ENCODE measurements at places on chromosomes 1 and 21.
A peak's percentile ranks its signal among the peaks of the same experiment; 100 is the strongest.

GRCh38 chr1:44249543-44249942 lies 36.3 kb downstream of the DMAP1 start:
- peak; percentile 22 for DNase-seq

GRCh38 chr21:25133939-25134338 lies 473.3 kb downstream of the MRPL39 start:
- no peak for DNase-seq

GRCh38 chr1:2044510-2045319 lies 5.5 kb upstream of the PRKCZ start:
- DNase-seq = peak; percentile 73

DNA sequence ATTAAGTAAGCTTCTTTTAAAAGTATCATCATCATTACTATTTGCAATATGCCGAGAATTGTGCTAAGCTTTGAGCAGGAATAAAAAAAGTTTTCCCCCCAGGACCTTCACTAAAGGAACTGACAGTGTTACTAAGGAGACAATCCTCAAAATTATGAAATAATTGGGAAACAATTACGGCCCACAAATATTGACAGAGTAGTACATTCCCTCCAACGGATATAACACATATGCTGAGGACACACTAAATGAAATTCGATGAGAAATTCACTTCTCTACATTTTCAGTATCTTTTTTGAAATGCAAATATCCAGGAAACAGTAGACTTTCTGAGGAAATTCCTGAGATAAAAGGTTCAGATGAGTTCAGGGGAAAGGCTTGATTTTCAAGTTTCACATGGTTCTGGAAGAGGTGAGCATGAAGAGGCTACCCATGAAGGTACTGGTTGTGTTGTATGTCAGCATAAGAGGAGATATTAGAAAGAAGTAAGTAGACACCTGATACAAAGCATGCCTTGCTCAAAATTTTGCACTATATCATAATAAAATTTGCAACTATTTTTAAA lies 171.2 kb upstream of the NR5A2 start:
- no peak for DNase-seq

- DNase-seq = peak; percentile 67
Measured at GRCh38 chr21:25283720-25284119, 323.6 kb downstream of the MRPL39 start.

- DNase-seq = peak; percentile 32
Measured at GRCh38 chr1:88175120-88175630, 508.9 kb upstream of the PKN2 start.

DNA sequence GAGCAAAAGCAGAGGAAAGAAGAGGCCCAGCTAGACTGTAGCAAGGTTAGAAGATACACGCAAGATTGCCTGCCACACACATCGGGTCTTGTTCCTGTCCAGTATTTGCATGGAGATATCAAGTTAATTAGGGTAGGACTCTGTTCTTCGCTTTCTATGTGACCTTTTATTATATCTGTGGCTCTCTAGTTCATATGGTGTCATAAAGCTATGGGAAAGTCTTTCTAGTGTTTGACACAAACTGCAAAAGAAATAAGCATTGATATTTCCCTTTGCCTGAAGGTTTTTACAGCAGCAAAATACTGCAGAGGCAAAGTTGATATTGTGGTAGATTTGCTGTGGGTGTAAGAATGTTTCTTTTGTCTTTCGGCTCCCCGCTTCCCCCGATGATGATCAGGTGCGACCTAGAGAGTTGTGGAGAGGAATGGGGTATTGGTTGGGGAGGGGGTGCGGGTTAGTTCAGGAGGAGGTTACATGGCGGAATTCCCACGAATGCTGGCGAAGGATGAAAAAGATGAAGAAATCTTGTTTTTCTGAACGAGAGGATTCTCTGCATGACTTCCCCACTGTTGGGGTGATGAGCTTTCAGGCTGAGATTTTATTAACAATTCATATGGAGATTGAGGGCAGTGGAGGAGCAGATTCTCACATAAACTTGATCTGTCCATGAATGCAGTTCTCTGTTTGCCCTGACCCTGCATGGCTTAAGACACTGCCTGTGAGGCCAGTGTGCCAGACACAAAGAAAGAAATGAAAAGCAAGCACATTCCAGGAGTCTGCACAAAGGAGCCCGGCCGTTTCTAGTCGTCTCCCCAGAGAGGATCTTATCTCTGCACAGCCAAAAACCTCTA lies 550.2 kb downstream of the USP25 start:
- DNase-seq = no peak

GRCh38 chr21:46009951-46010705 lies 28.6 kb downstream of the COL6A1 start:
- no peak for DNase-seq

DNA sequence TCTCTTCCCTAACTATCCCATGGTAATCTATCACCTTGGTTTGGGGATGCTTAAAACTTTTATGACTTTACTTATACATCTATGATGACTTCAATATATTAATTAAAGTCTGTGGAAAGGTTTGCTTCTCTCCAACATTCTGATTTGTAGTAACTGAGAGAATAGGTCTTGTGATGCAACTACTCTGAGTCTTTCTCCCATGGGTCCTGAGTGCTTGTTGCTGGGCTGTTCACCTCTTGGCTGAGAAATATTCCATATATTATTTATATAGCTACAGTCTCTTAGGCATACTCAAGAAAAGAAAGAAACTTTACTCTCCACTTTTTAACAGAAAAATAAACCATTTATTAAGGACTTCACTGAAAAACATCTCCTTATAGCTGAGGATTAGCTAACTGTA lies 119.3 kb upstream of the PLPPR5 start:
- DNase-seq = no peak

DNA sequence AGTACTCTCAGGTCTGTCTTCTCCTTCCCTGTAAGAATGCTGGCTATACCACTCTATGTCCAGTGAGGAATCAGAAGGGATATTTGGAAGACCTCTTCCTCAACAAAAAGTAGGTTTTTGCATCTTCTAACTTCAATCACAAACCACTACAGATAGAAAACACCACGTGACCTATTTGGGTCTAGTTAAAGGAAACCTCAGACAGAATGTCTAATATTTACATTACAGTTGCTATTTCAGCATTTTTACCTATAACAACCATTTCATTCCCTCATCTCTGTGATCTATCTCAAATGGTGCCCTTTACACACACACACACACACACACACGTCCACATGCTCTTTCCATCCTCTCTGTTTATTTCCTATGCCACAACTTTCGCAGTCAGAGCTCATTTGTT lies 7.9 kb upstream of the ADORA3 start:
- no peak for DNase-seq

GRCh38 chr1:208587110-208587509 lies 342.9 kb upstream of the PLXNA2 start:
- DNase-seq = no peak

DNA sequence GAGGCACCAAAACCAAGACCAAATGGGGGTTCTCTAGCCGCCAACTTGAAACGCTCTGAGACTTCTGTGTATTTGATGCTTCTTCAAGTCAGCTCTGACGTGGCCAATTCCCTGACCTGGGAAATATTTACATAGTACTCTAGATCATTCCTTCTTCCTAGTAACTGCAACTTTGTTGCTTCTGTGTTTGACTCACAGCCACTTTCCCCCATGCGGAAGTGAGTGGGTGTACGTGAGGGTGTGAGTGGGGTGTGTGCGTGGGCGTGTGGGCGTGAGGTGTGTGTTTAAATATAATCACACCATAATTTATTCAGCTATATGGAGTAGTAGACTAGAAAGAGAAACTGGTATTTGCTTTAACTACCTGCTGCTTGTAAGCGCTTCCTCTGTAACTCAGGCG lies 111.0 kb downstream of the TAS1R2 start:
- DNase-seq = no peak

DNA sequence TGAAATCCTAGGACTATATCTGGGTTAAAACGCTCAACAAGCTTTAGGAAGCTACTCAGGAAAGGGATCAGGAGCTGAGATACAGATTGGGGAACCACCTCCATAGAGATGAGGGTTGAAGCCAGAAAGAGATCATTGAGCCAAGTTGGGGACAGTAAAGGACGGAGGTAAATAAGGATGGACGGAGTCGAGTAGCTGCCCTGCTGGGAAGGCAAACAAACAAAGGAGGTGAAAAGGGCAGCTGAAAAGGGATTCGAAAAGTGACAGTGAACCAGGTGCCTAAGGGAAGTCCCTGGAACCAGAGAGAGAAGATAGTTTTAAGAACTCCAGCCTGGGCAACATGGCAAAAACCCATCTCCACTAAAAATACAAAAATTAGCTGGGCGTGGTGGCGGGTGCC lies 6.3 kb upstream of the CAMSAP2 start:
- peak; percentile 75 for DNase-seq
